ENCODE measurements at places on chromosomes 4 and X.

DNA sequence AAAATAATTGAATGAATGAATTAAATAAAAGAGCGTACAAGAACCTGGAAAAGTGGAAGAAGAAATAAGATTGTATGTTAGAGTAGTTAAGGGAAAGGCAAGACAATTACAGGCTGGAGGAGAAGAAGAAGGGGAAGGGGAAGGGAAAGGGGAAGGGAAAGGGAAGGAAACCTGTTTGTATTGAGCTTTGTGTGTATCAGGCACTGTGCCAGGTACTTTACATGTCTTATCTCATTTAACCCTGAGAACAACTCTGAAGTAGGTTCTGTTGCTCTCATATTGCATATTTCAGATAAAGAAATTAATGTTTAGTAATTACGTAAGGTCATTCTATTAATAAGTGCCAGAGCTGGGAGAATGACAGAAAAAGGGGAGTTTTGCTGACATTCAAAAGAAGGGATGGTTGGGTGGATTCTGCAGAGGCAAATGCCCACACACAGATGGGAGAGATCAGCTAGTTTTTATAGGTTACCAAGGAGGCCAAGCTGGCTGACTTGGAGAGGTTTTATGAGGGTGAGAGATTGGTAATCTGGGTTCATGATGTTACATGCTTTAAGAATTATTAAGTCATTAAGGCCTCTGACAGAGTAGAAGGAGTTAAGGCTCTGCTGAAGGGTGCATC, 92.3 kb upstream of the LCORL start:
- DNase-seq: no peak

- DNase-seq: peak; percentile 44
These were observed 16.6 kb downstream of the DCK start for GRCh38 chr4:71009890-71010588.

DNA sequence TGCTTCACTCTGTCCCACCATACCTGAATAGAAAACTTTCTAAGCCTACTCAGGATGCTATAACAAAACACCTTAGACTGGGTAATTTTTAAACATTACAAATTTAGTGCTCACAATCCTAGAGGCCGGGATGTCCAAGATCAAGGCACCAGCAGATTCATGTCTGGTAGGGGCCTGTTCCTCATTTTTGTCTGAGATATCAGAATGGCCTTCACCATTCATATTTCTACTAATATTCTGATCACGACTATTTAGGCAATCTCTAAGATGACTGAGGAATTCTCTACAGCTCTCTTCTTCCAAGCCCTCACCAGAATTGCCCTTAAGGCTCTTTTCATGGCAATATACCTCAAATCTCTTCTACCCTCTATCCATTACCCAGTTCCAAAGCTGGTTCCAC, 77.4 kb upstream of the NRK start:
- DNase-seq: no peak

DNA sequence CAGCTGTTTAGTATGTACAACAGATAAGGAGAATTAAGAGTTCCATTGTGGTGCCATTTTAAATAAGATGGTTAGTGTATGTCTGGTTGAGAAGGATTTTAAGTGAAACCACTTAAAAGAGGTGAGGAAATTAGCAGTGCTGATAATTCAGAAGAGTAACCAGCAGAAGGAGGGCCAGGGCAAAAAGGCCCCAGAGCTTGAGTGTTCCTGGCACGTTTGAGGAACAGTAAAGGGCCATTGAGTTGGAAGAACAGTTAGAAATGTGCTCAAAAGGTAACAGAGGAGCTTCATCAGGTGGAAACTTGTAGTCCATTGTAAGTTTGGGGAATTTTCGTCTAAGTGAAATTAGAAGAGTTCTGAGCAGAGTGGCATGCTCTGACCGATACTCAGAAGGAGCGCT, 606.2 kb upstream of the ZFP42 start:
- no peak for DNase-seq

- DNase-seq: no peak
These were observed 27.1 kb upstream of the GRPEL1 start for GRCh38 chr4:7094916-7095315.

GRCh38 chrX:121008920-121009319, 23.4 kb upstream of the CT47A1 start:
- DNase-seq: no peak

DNA sequence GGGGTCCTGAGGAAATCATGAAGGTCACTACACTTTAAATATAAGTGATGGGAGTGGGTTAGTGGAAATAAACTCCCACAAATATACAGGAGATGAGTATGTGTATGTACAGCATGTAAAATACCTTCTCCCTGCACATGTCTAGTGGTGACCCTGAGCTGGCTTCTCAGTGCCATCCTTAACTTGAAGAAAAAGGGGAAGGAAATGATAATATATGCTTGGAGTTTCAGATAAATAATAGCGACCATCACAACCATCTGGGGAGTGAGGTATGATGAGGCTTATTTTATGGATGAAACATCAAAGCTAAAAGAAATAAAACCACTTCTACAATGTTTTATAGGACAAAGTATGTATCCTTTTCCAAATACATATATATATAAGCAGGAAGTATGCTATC, 41.0 kb upstream of the SORBS2 start:
- no peak for DNase-seq

- DNase-seq: no peak
These were observed 195.3 kb downstream of the CAMK2D start for GRCh38 chr4:113566015-113566795.

DNA sequence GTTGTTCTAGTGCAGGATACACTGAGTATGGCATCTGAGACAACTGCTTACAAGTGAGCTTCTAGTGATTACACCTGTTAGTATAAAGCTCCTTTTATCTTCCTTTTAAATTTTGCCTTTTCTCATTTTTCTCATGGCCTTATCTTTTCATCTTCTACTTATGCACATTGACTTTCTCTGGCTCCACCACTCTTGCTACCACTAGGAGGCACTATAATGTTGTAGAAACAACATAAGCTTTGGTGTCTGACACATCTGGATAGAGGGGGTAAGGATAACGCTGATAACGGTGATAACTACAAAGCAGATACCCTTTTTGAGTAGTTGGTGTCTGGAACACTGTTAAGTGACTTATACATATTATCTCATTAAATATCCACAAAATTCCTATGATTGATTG, 187.4 kb upstream of the TEX13C start:
- DNase-seq: peak; percentile 3

DNA sequence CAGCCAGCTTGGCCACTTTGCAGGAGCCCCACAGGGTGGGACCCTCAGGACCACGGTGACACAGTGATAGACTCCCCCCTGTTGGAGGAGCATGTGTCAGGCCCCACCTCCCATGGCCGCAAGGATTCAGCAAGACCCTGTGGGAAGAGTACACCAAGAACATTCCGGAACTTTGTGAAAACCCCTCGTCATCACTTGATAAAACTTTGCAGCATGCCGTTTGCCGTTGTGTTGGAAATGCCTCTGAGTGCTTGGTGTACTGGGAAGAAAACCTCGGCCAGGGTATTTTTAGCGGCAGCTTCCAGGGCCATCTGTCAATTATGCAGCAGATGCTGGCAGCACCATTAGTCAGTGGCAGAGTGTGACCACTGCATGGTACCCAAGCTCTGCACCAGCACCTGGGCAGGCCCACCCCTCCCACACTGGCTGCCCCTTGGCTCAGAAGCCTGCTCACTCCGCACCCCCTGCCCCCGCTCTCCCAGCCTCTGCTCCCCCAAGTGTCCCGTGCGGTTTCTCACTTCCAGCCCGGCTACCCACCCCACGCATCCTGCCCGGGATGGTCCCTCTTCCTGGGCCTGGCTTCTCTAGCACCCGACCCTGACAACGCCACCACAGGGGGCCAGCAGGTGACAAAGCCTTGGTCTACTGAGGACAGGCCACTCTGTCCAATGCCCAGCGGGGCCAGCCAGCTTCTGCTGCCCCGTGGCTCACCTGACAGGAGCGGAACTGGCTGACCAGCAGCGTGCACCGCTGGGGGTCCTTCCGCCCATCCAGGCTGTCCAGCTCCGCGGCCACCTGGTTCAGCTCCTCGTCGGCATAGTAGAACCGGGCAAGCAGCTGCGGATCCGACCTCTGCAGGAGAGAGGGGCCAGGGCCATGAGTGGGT, 65.0 kb downstream of the ZFYVE28 start:
- no peak for DNase-seq

- no peak for DNase-seq
These were observed 152.0 kb upstream of the FTHL17 start for GRCh38 chrX:31223817-31224216.

GRCh38 chr4:186345184-186345583, 79.2 kb downstream of the F11 start:
- DNase-seq: no peak

- DNase-seq: no peak
These were observed 60.8 kb downstream of the EGF start for GRCh38 chr4:109973529-109973905.

- DNase-seq: no peak
These were observed 58.6 kb downstream of the FUNDC1 start for GRCh38 chrX:44483965-44484606.

DNA sequence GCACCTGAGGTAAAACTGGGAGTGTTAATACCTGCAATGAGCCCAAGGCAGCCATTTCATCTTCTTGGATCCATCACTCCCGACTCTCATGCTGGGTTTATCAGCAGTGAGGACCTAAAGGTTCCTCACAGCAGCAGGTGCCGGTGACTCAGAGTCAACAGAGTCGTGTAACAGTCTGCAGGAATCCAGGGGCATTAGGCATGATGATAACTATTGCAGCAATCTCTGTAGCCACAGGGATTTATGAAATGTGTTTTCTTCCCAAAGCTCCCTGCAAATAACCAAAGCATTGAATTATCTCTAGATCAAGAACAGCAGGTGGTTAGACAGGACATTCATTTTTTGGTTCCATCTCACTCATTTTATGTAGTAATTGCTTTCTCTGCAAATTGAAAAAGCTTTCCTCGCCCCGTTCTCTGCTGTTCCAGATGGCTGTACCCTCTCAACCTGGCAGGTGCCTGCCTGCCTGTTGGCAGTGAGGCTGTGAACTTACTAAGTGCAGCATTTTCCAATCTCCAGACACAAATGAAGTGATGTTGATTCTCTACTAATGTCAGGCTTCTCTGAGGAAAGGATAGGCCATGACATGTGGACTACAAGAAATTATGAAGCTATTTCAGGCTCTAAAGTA, 48.1 kb upstream of the TSPAN7 start:
- DNase-seq: no peak

DNA sequence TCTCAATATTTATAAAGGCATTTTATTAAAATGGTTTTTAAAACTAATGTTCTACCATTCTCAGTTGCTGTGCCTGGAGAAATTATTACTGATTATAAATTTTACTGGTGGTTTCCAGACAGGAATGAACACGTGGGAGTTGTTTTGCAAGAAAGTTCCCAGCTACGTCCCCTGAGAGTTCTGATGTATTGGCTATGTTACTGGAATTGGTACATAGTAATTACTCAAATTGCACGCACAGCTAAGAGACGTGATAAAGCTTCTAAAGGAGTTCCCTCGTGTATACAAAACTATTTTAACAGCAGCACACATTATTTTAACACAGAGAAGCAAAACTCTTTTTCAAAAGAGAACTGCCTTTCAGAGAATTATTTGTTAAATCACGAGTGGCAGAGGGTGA, 292.2 kb downstream of the NLGN4X start:
- no peak for DNase-seq

DNA sequence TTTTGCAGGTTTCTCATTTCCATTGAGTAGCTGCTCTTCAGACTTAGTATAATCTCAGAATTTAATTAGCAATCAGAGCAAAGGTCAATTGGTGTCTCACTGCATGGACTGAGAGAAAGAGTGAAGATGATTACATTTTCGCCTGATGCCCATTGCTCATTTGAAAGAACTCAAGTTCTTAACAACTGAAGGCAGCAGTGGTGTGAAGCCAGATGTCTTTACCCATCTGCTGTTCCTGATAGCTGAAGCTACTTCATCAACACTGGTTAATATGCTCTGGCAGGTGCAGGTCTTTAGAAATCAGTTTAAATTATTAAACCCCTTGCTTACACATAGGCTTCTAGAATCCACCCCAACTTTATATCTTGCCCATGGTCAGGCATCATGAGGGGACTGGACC, 64.5 kb upstream of the FRAS1 start:
- no peak for DNase-seq

GRCh38 chrX:68889249-68889648, 60.4 kb downstream of the EFNB1 start:
- DNase-seq: no peak

- no peak for DNase-seq
These were observed 56.6 kb downstream of the ARHGAP6 start for GRCh38 chrX:11609109-11609508.

DNA sequence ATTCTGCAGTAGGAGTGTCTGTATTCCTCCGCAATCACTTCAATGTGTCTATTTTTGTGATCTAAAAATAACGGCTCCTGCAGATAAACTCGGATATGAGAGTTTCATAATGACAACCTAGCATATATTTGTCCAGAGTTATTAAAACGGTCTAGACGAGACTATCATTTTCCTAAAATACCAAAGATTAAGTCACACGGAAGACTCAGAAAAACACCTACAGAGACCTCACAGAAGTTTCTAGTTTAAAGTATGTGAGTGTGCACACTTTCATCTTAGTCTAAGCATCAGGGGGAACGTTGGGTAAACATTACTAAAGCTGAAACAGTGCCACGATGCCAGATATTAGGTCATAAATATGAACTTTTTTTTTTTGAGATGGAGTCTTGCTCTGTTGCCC, 156.9 kb downstream of the AFAP1 start:
- no peak for DNase-seq

DNA sequence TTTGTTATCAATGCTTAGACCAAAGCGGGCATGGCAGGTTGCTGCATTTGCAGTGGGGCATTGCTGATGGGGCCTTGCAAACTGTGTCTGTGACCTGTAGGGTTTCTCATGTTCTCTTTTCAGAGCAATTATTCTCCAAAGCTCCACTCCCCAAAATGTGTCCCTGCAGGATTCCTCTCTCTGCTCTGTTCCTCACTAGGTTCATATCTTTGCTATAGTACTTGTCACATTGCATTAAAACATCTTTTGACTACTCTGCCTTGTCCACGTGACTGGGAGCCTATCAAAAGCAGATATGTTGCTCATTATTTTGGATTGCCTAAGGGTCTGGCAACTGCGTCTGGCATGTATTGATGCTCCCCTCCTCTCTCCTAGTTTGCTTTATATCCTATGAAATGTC, 177.7 kb upstream of the MID1 start:
- DNase-seq: no peak
